Naive thymus-derived CD8-positive, alpha-beta T cell (primary cell): ENCODE measurements at places on chromosomes 13 and 19. TPM values are rescaled to one million over a fixed set of nuclear protein-coding genes. Genes with fewer than 3 reads are reported as not detected.

- DNase-seq, result no peak
Observed at GRCh38 chr13:90447734-90448101, 899.8 kb upstream of the MIR17HG start.

GRCh38 chr13:74773248-74773647 lies 639.0 kb upstream of the KLF12 start:
- no peak for DNase-seq

- DNase-seq, result no peak
Observed at GRCh38 chr19:567296-567900, 5.0 kb upstream of the BSG start.

AP3D1 gene
- polyA plus RNA-seq, result 13.6 TPM

PGLYRP1 gene
- polyA plus RNA-seq, result not detected
